ENCODE measurements at places on chromosomes 3 and 15. TPM values are rescaled to one million over a fixed set of nuclear protein-coding genes. Genes with fewer than 3 reads are reported as not detected.
A peak's percentile ranks its signal among the peaks of the same experiment; 100 is the strongest.

Gene PLSCR5
- not detected for total RNA-seq

Gene TGM5
- 6.8 TPM for total RNA-seq

Gene PRSS50
- not detected for total RNA-seq

Gene CASR
- not detected for total RNA-seq

Gene TXNRD3
- total RNA-seq = 14.6 TPM

Gene RARB
- 14.4 TPM for total RNA-seq

Gene TMEM158
- 2.4 TPM for total RNA-seq

Gene ABTB1
- total RNA-seq = 20.0 TPM

Gene POLQ
- total RNA-seq = 3.7 TPM

Gene ESYT3
- 5.8 TPM for total RNA-seq

Gene RAB6B
- total RNA-seq = 5.8 TPM

DNA sequence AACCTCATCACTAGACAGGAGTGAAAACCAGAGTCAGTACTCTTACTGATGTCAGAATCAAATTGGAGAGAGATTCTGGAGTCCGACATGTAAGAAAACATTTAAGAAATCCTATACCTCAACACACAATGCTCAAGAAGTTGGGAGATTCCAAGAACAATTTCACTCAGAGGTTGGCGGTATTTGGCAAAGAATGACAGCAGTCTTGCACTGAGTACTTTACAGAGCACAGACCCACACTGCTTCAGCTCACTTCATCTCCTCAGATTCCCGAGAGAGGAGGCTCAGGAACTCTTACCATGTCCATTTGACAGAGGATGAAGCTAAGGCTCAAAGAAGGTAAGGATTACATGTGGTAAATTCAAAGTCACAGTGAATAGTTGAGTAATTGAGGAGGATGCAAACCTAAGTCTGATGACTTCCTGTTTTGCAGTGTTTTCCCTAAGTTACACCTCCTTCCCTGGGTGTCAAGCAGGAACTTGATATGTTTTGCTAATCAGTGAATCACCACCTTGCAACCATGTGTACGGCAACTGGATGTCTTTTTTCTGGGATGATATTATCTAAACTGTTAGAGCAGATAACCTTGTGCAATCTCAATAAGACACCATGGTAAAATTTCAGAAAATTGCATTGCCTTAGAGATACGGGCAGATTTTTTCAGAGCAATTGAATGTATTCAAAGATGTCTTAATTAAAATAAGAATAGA lies 61.3 kb upstream of the MME start:
- DNase-seq = no peak

DNA sequence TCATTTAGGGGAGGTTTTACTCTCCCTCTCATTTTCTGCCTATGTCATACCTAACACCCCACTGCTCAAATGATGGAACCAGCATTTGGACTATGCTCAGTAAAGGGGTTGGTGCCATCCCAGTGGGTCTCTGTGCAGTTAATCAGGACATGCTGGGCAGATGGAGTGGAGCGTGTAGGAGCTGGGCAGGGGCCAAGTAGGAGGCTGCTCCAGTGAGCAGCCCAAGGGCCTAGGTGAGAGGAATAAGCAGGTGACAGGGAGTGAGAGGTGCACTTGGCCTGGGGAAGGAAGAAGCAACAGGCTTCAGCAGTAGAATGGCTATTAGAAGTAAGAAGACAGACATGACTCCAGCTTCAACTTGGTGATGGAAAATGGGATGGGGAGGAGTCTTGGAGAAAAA lies 72.2 kb downstream of the EPHB1 start:
- no peak for DNase-seq

DNA sequence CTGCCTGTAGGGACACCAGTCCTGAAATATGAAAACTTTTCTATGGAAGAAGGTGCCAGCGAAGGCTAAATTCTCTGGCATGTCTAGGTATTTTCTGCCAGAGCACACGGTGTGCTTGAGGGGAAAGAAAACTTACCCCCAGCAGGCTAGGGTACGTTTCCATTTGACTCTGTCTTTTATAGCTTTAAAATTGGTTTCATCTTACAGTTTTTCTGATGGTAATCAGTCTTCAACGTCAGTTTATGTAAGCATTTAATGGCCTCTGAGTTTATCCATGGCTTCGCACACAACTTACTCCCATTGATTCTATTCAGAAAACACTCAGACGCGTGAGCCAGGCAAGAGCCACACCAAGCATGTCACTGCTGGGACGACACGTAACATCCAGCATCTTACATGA lies 249.7 kb downstream of the ADAMTS17 start:
- DNase-seq = no peak

DNA sequence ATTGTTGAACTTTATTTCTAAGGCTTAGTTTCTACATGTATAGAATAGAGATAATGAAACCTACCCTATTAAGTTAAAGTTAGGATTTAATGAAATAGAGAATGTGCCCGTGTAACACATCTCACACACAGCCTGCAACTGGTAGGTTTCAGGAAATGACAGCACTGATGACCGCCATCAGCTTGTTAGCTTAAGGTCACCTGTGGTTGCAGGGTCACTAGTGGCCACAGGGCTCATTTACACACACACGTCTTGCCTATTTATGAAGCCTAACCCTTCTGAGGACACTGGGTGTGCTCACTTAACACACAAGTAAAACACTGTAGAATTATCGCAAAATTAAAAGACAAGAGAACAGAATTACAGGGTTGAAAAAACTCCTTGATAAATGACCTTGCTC lies 20.1 kb downstream of the CHRM5 start:
- no peak for DNase-seq

DNA sequence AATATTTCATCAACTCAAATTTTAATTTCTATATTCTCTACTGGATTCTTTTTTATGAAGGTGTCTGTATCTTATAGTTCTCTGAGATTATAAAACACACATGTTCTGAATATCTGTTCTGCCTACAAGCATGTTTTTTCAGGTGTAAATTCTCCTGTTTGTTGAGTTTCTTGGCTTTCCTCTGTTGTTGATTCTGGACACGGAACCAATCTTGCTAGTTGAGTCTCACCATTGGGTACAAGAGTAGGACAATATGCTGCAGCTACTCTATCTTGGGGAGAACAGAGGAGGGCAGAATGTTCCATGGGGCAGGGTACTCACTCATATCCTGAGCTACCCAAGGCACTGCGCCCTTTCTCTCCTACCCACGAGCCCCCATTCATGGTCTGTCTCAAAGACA lies 104.9 kb downstream of the GREM1 start:
- DNase-seq = no peak

GRCh38 chr3:160052385-160053047 lies 63.9 kb downstream of the IL12A start:
- no peak for DNase-seq

DNA sequence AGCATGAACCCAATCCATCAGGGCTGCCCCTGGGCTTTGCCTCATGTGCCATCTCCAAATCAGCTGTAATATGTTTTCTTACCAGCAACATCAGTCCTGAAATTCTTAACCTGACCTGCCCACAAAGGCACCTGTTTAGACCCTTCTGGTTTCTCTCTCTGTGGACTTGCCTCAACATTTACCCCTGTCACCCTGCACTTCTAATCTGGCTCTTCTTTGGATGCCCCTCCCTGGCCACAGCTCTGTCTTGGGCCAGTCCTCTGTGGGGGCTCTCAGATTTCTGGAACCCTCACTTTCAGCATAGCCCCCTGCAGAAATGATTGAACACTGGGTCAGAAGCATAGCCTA lies 168.7 kb upstream of the STAC start:
- no peak for DNase-seq

DNA sequence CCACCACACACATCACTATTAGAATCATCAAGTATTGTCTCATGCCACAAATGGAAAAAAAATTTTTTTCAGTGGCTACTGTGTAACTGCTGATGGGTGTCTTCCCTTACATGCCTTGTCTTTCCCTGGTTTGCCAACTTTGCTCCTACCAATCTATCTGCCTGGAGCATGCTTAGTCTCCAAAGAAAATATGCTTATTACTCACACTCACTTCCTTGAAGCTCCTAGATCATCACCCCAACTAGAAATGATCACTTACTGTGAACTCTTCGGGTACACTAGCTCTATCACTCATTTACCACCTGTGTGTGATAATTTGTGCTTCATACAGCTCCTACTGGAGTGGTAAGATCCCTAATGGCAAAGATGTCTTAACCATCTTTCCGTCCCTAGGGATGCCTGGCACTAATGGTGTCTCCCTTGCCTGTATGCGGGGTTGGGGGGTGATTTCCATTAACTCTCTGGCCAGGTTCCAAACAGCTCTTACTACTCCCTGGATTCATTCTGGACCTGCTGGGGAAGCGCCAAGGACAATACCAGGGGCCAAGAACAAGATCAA lies 799 bp downstream of the VPS33B start:
- no peak for DNase-seq

- peak; percentile 29 for DNase-seq
Observed at GRCh38 chr3:39473452-39474125, 6.1 kb downstream of the MOBP start.

- DNase-seq = no peak
Observed at GRCh38 chr15:71648095-71648494, 162.3 kb upstream of the NR2E3 start.

GRCh38 chr3:149555927-149556326 lies 81.4 kb downstream of the TM4SF4 start:
- no peak for DNase-seq

DNA sequence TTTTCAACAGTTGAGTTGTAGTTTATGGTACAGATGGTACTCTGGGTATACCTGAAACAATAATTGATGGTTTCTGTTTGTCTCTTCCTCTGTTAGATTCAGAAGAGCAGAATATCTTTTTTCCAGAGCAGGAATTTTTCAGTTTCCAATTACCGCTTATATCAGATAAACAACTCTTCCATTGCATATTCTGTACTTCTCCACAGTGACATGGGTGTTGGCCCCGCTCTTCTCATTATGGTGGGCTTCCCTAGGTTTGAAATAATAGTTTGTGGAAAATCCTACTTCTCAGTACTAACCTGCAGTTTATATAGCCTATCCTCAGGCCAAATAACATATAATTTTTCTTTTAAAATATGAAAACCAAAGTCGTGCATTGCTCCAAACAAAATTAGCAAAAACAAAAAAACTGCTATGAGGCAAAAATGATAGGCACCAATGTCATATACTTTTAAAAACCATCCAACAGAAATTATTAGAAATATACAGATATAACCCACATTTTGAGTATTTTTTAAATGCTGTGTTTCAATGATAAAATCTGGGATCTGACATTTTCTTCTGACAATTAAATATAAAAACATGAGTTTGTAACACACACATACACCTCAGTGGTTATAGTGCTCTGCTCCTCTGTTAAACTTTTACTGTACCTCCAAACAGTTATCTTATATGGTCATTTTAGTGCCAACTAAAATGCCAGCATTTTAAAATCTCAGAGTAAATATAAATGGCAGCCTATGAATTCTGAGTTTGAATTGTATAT lies 56.8 kb downstream of the CMSS1 start:
- DNase-seq = no peak

DNA sequence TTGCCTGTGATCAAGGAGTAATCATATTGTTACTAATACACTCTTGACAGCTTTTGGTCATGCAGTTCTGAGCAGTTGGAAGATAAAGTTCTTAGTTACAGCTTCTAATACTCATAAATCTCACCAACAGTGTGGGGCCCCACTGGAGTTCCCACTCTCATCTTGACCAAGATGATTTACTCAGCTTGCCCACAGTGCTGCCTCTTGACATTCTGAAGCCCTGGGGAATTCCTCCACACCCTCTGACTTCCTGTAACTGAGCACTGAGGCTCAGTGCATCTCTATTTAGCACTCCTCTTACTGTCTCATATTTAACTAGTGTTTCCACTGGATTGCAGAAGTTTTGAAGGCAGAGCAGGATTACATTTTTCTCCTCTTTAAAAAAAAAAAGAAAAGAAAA lies 1.9 kb upstream of the ARL6IP5 start:
- peak; percentile 70 for DNase-seq

DNA sequence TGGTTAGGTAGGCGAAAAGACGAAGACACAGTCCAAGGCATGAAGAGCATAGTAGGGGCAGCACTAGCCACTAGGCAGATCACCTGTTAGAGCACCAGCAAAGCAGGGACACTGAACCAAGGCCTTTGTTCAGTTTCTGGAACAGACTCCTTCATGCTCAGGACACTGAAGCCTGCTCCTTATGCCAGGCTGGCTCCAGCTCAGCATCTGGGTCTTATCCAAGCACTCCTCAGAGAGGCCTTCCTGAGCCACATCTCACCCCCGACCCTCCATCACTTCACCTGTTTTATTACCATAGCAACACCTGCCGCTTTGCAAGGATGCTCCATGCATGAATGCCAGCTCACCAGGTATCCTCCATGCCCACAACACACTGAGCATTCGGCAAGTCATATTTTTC lies 206.3 kb upstream of the CHRNA7 start:
- no peak for DNase-seq

- no peak for DNase-seq
Observed at GRCh38 chr3:171491361-171491760, 31.2 kb upstream of the TNIK start.

DNA sequence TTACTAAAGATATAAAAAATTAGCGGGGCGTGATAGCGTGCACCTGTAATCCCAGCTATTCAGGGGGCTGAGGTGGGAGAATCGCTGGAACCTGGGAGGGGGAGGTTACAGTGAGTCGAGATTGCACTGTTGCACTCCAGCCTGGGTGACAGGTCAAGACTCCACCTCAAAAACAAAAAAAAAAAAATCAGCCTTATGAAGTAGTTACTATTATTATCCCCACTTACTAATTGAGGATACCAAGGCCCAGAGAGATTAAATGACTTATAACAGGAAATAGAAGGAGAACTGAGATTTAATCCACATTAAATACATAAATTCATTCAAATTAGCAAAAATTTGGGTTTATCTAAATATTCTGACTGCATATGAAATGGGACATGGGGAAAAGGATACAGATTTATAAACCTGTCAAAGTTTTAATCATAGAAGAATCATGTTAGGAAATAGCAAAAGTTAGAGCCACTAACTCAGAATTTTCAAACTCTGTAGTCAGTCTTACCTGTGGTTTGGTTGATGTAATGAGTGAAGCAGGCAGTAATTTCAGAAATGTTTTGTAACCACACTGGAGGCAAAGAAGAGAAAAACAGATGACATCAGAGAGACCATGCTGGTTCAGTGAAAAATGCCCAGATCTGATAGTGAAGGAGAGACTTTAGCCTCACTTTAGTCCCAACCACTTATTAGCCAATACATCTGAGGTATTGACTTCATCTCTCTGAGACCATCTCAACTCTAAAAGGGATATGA lies 25.0 kb upstream of the ACAP2 start:
- no peak for DNase-seq

DNA sequence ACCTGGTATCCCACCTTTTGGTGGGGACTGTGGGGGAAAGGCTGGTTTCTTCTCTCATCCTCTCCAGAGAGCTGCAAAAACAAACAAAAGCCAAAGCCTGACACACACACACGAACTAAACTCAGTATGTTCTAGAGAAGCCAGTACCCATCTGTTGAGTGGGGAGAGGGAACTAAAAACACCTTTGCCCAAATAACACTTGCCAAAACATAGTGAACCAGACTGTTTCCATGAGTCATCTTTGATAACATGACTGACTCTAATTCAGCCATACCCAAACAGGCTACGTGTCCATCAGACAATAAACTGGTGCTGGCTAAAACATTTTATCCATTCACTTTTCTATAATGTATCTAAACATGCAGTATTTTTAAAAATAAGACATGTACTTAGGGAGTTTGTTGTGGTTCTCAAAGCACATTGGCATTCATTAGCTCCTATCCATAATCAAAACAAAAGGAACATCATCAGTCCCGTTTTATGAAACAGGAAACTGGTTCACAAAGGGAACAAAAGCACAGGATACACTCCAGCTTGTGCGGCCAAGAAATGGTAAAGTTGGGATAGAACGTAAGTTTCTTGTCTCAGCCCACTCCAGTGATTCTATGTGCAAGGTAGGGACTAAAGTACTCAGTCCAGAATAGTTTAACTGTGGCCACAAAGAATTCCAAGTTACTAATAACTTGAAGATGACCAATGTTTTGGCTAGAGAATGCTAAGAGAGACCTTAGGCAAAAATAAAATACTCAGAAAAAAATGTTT lies 16.1 kb downstream of the LYSMD2 start:
- no peak for DNase-seq
